Neural crest cell (in vitro differentiated cells): ENCODE measurements at places on chromosomes 2 and 18. TPM values are rescaled to one million over a fixed set of nuclear protein-coding genes. Genes with fewer than 3 reads are reported as not detected.

RAB27B gene
- 0.25 and 0.44 TPM in 2 replicates for total RNA-seq

CTLA4 gene
- 0.65 and 1.3 TPM in 2 replicates for total RNA-seq

GRCh38 chr2:147696426-147696825 is 148.4 kb upstream of the ACVR2A start:
- H3K4me1 ChIP-seq, result no peaks in the 10 kb centered on the region
- H3K27ac ChIP-seq, result no peak overlapping the region

- no peaks in the 10 kb centered on the region for H3K27me3 ChIP-seq
- no peaks in the 10 kb centered on the region for H3K36me3 ChIP-seq
These were observed 80.3 kb downstream of the SPP2 start for GRCh38 chr2:234130777-234131181.

GRCh38 chr2:24914713-24915112 is 5.3 kb downstream of the ADCY3 start:
- peak overlapping the region; percentile 47 for H3K4me3 ChIP-seq
- H3K4me1 ChIP-seq, result peaks cover 26% of the 10 kb centered on the region
- no peak for DNase-seq
- H3K27ac ChIP-seq, result no peak overlapping the region
- H3K27me3 ChIP-seq, result peaks cover 2% of the 10 kb centered on the region

GRCh38 chr2:211084352-211084751 is 528.0 kb downstream of the CPS1 start:
- H3K36me3 ChIP-seq, result no peaks in the 10 kb centered on the region
- no peak overlapping the region for H3K4me3 ChIP-seq
- DNase-seq, result no peak
- no peak overlapping the region for H3K27ac ChIP-seq

GRCh38 chr18:60245096-60245495 is 127.5 kb downstream of the MC4R start:
- H3K36me3 ChIP-seq, result no peaks in the 10 kb centered on the region
- H3K4me3 ChIP-seq, result no peak overlapping the region
- DNase-seq, result no peak

DNA sequence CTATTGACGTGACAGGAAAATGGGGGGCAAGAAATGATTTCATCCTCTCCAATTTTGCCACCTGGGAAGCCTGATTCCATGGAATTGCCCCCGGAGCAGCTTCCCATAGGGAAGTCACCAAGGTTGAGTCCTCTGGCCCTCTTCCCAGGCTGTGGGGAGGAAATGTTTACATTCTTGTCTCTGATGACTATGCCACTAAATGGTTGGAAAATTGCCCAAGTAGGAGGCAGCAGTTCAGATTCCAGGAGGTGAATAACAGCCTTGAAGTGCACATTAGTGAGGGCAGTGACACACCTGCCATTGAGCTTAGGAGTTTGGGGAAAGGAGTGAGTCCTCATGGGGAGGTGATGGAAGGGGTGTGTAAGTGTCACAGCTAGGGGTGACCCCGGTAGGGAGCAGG is 449.2 kb upstream of the DCC start:
- H3K4me1 ChIP-seq, result no peaks in the 10 kb centered on the region
- DNase-seq, result no peak
- no peak overlapping the region for H3K27ac ChIP-seq
- H3K4me3 ChIP-seq, result no peak overlapping the region
- no peaks in the 10 kb centered on the region for H3K36me3 ChIP-seq

DNA sequence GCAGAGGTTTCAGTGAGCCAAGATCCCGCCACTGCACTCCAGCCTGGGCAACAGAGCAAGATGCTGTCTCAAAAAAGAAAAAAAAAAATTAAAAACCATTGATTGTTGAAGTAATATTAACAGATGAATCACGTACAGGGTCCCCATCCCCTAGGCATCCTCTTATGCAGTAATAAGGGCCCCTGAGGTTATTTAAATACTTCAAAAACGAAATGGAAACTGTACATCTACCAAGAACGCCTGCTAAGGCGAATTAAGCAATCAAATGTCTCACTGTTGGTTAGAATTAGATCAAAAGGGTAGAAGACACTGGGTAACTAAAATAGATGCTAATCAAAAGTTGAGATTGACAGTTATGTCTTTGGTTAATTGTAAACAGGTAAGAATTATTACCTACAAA is 7.5 kb downstream of the TRABD2A start:
- H3K4me1 ChIP-seq, result peaks cover 4% of the 10 kb centered on the region
- H3K27ac ChIP-seq, result no peak overlapping the region
- peaks cover 51% of the 10 kb centered on the region for H3K27me3 ChIP-seq

- no peak for DNase-seq
- H3K4me3 ChIP-seq, result no peak overlapping the region
- H3K36me3 ChIP-seq, result no peaks in the 10 kb centered on the region
- H3K27ac ChIP-seq, result no peak overlapping the region
- H3K4me1 ChIP-seq, result no peaks in the 10 kb centered on the region
- H3K27me3 ChIP-seq, result no peaks in the 10 kb centered on the region
These were observed 21.6 kb upstream of the SLC1A4 start for GRCh38 chr2:64967601-64968000.

GRCh38 chr2:31997653-31998052 is 13.2 kb downstream of the MEMO1 start:
- H3K4me1 ChIP-seq, result peaks cover 10% of the 10 kb centered on the region
- H3K27me3 ChIP-seq, result no peaks in the 10 kb centered on the region
- no peak overlapping the region for H3K4me3 ChIP-seq
- no peak overlapping the region for H3K27ac ChIP-seq
- DNase-seq, result no peak

- no peak for DNase-seq
- H3K27me3 ChIP-seq, result no peaks in the 10 kb centered on the region
- no peaks in the 10 kb centered on the region for H3K36me3 ChIP-seq
- H3K4me3 ChIP-seq, result no peak overlapping the region
- H3K27ac ChIP-seq, result no peak overlapping the region
- H3K4me1 ChIP-seq, result peaks cover 11% of the 10 kb centered on the region
These were observed 314.8 kb downstream of the TSN start for GRCh38 chr2:122070241-122070731.
